ENCODE measurements at places on chromosomes 5 and 9.

GRCh38 chr5:137665678-137666460 is 70.0 kb downstream of the KLHL3 start:
- H3K4me1 ChIP-seq = peaks cover 13% of the 10 kb centered on the region
- H3K27ac ChIP-seq = no peak overlapping the region
- H3K36me3 ChIP-seq = no peaks in the 10 kb centered on the region

GRCh38 chr5:95448789-95449188 is 57.6 kb downstream of the FAM81B start:
- DNase-seq = no peak
- no peaks in the 10 kb centered on the region for H3K36me3 ChIP-seq
- no peaks in the 10 kb centered on the region for H3K27me3 ChIP-seq
- H3K4me3 ChIP-seq = no peak overlapping the region

GRCh38 chr9:75976549-75976948 is 86.1 kb downstream of the PCSK5 start:
- no peaks in the 10 kb centered on the region for H3K4me1 ChIP-seq
- H3K4me3 ChIP-seq = no peak overlapping the region
- H3K27me3 ChIP-seq = no peaks in the 10 kb centered on the region

GRCh38 chr5:109196087-109196822 is 213.5 kb downstream of the PJA2 start:
- no peaks in the 10 kb centered on the region for H3K27me3 ChIP-seq
- no peaks in the 10 kb centered on the region for H3K36me3 ChIP-seq
- no peak for DNase-seq
- H3K27ac ChIP-seq = no peak overlapping the region
- H3K4me3 ChIP-seq = no peak overlapping the region
- no peaks in the 10 kb centered on the region for H3K4me1 ChIP-seq

GRCh38 chr9:113645227-113645977 is 181.9 kb downstream of the RGS3 start:
- H3K36me3 ChIP-seq = no peaks in the 10 kb centered on the region
- no peak overlapping the region for H3K4me3 ChIP-seq
- no peaks in the 10 kb centered on the region for H3K4me1 ChIP-seq
- no peak overlapping the region for H3K27ac ChIP-seq
- H3K27me3 ChIP-seq = peaks cover 32% of the 10 kb centered on the region

- DNase-seq = peak; percentile 3
- no peaks in the 10 kb centered on the region for H3K27me3 ChIP-seq
- no peak overlapping the region for H3K4me3 ChIP-seq
- peaks cover 20% of the 10 kb centered on the region for H3K4me1 ChIP-seq
- peak overlapping the region; percentile 30 for H3K27ac ChIP-seq
Measured at GRCh38 chr9:20873240-20873865, 158.1 kb downstream of the HACD4 start.

- H3K27me3 ChIP-seq = peaks cover 8% of the 10 kb centered on the region
- no peaks in the 10 kb centered on the region for H3K36me3 ChIP-seq
- no peak overlapping the region for H3K4me3 ChIP-seq
- DNase-seq = no peak
Measured at GRCh38 chr5:127758766-127759283, 55.6 kb downstream of the CCDC192 start.

GRCh38 chr9:79573412-79573923 is 1.7 kb downstream of the TLE4 start:
- peak overlapping the region; percentile 91 for H3K27ac ChIP-seq
- H3K27me3 ChIP-seq = peaks cover 8% of the 10 kb centered on the region
- DNase-seq = peak; percentile 15
- peak overlapping the region; percentile 96 for H3K4me3 ChIP-seq
- H3K36me3 ChIP-seq = no peaks in the 10 kb centered on the region

DNA sequence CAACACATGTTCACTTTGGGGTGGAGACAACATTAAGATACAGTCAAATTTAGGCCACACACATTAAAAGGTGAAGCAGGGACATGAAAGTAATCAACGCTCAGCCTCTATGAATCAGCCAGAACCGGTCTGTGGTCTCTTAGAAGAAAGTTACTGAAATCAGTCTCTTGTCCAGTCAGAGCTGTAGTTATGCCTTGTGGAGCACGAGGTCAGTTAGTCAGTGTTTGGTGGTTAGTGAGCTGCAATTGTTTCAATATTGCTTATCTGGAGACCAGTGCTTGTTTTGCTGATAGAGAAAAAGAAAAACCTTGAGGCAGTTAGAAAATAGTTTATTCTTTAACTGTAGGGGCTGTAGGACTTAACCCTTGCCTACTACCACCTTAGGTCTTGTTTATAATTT is 157.8 kb upstream of the RASEF start:
- H3K27ac ChIP-seq = no peak overlapping the region
- no peak for DNase-seq
- H3K27me3 ChIP-seq = peaks cover 32% of the 10 kb centered on the region

GRCh38 chr5:76271836-76272235 is 131.2 kb upstream of the IQGAP2 start:
- no peaks in the 10 kb centered on the region for H3K4me1 ChIP-seq
- H3K27ac ChIP-seq = no peak overlapping the region
- H3K36me3 ChIP-seq = no peaks in the 10 kb centered on the region
- no peak overlapping the region for H3K4me3 ChIP-seq

DNA sequence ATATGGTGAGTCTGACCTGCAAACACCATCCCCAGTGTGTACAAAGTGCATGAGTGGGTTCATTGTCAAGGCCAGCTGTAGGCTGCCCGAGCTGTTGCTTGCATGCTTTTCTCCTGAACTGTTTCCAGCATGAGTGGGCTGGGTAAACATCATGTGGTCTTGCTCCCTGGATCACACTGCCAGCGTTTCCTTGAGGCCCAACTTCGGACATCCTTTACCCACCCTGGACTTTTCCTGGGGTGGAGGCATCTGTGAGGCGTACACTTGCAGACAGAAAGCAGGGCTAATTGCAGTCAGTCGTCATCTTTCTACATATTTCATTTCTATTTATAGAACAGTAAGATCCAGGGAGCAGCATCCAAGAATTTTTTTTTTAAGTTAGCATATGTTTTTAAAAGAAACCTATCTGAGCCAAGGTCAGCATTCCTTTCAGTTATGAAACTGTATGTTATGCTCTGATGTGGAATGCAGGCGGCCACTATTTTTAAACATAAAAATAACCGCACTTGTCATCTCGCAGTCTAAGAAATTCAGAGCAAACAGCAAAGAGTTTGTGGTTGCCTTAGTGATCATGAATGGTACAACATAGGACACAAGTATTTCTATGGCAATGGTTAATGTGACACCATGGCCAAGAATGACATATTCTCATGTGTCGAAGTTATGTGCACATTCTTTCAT is 106.5 kb upstream of the DMRT1 start:
- H3K27ac ChIP-seq = no peak overlapping the region
- H3K4me3 ChIP-seq = no peak overlapping the region
- H3K36me3 ChIP-seq = no peaks in the 10 kb centered on the region
- no peaks in the 10 kb centered on the region for H3K4me1 ChIP-seq
- DNase-seq = no peak

GRCh38 chr9:97321691-97322090 is 14.2 kb downstream of the CCDC180 start:
- H3K27ac ChIP-seq = no peak overlapping the region
- DNase-seq = no peak
- H3K4me1 ChIP-seq = no peaks in the 10 kb centered on the region

- H3K4me1 ChIP-seq = no peaks in the 10 kb centered on the region
- H3K36me3 ChIP-seq = no peaks in the 10 kb centered on the region
- no peak for DNase-seq
- H3K4me3 ChIP-seq = no peak overlapping the region
- H3K27ac ChIP-seq = no peak overlapping the region
Measured at GRCh38 chr5:169162407-169162806, 138.5 kb downstream of the SLIT3 start.

- no peak for DNase-seq
- peaks cover 21% of the 10 kb centered on the region for H3K27me3 ChIP-seq
- peaks cover 8% of the 10 kb centered on the region for H3K4me1 ChIP-seq
- H3K36me3 ChIP-seq = no peaks in the 10 kb centered on the region
- no peak overlapping the region for H3K4me3 ChIP-seq
Measured at GRCh38 chr5:150162142-150162513, 4.5 kb upstream of the CDX1 start.

- H3K36me3 ChIP-seq = no peaks in the 10 kb centered on the region
- H3K4me3 ChIP-seq = no peak overlapping the region
- peaks cover 12% of the 10 kb centered on the region for H3K4me1 ChIP-seq
- H3K27me3 ChIP-seq = no peaks in the 10 kb centered on the region
- no peak for DNase-seq
Measured at GRCh38 chr9:136370687-136371532, 2.6 kb downstream of the CARD9 start.

GRCh38 chr5:55533521-55534435 is 986 bp downstream of the PLPP1 start:
- H3K27me3 ChIP-seq = no peaks in the 10 kb centered on the region
- DNase-seq = no peak
- no peaks in the 10 kb centered on the region for H3K36me3 ChIP-seq
- peaks cover 12% of the 10 kb centered on the region for H3K4me1 ChIP-seq
- peak overlapping the region; percentile 97 for H3K4me3 ChIP-seq

GRCh38 chr5:152990217-152990616 is 500.3 kb upstream of the GRIA1 start:
- no peaks in the 10 kb centered on the region for H3K4me1 ChIP-seq
- H3K27ac ChIP-seq = no peak overlapping the region
- H3K27me3 ChIP-seq = no peaks in the 10 kb centered on the region
- no peak for DNase-seq
- no peak overlapping the region for H3K4me3 ChIP-seq

GRCh38 chr9:137720571-137721110 is 101.8 kb downstream of the EHMT1 start:
- H3K4me3 ChIP-seq = no peak overlapping the region
- no peaks in the 10 kb centered on the region for H3K27me3 ChIP-seq
- H3K4me1 ChIP-seq = peaks cover 39% of the 10 kb centered on the region
- DNase-seq = no peak
- H3K36me3 ChIP-seq = peaks cover 27% of the 10 kb centered on the region

GRCh38 chr5:108720391-108720790 is 27.3 kb upstream of the FER start:
- H3K4me3 ChIP-seq = no peak overlapping the region
- H3K27ac ChIP-seq = peak overlapping the region; percentile 23
- H3K27me3 ChIP-seq = no peaks in the 10 kb centered on the region
- H3K36me3 ChIP-seq = no peaks in the 10 kb centered on the region

- DNase-seq = no peak
- no peaks in the 10 kb centered on the region for H3K36me3 ChIP-seq
- H3K4me3 ChIP-seq = no peak overlapping the region
- no peaks in the 10 kb centered on the region for H3K4me1 ChIP-seq
Measured at GRCh38 chr9:10674586-10674985, 61.8 kb upstream of the PTPRD start.
